ENCODE measurements at places on chromosomes 11 and 22.

- DNase-seq = no peak
These were observed 600 bp upstream of the GPR83 start for GRCh38 chr11:94401773-94402265.

DNA sequence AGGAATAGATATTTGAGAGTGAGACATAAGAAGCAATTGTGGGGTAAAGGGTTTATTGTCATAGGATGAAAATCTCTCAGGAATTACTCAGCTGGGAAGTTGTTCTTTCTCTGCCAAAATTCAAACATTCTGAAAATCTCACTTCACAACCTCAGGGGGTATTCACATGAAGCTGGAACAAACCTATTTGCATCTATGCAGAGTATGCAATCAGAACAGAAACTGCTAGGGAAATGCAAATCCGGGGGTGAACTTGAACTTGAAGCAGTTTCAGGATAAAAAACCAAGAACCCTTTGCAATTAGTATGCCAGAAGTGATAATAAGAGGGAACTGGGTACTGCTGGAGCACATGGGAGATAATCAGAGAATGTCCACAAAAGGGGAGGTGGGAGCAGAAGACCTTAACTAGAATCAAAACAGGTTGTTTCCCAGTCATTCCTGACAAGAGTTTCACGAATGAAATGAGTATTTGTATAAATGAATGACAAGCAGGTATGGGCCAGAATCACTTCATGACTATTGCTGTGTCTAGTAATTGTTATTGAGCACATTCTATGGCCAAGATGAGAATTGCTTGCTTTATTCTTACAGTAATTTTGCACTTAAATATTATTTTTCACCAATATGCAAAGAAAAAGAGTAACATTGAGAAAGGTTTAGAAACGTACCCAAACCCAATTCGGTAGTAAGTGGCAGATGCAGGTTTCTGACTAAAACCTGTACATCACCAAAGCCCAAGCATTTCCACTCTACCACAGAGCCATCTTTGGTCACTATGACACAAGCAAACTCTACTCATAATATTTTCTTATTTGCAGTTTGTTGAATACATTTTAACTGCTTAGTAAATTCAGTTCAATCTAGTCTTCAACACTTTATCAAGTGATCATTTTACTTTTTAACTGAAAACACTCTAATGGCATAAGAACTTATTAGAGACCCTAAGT is 61.8 kb upstream of the UBASH3B start:
- DNase-seq = no peak

DNA sequence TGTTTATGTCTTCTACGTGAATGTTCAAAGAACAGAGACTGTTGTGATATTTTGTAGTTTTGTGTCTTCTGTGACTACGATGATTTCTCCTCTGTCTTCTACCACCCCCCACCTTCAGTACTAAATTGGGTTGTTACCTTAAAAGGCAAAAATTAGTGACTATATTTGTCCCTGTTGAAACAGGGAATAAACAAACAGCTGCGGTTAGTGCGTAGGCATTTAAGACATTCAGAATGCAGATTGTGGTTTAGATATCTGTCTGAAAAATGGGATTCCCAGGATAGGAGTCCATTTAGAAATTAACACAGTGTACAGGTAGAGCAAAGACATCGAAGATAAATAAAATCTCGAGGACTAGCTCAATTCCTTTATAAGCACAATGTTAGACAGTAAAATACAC is 15.6 kb upstream of the ARHGAP42 start:
- DNase-seq = no peak

GRCh38 chr11:70112017-70112434 is 33.9 kb downstream of the ANO1 start:
- no peak for DNase-seq

DNA sequence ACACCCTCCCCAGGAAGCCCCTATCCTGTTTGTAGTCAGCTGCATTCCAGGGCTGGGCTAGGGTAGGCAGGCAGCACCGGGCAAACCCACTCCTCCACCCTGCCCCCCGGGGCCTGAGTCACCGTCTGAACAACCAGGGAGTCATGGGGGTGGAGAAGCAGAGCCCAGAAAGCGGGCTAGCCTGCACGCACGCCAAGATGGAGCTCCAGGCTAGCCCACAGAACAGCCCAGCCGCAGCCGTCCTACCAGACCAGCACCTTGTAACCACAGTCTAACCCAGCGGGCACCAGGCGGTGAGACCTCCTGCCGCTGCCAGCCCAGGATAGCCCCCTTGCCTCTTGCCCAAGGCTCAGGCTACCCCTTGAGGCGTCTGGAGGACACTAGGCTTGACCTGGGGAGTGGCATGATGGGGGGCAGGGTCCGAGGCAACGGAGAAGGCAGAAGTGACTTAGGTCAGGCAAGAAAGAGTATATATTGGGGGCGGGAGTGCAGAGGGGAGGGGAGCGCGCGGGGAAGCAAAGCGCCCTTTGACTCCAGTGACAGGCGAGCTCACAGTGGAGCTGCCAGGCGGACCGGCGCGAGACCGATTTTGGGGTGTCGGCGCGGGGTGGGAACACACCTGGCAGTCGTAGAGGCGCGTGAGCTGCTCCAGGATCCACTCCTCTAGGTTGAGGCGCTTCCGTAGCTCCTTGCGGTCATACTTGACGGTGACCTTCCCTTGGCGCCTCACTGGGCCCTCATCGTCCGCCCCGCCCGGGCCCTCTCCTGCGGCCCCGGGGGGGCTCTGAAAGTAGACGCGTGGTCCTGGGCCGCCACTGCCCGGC is 734 bp downstream of the PPP1R14B start:
- peak; percentile 56 for DNase-seq

DNA sequence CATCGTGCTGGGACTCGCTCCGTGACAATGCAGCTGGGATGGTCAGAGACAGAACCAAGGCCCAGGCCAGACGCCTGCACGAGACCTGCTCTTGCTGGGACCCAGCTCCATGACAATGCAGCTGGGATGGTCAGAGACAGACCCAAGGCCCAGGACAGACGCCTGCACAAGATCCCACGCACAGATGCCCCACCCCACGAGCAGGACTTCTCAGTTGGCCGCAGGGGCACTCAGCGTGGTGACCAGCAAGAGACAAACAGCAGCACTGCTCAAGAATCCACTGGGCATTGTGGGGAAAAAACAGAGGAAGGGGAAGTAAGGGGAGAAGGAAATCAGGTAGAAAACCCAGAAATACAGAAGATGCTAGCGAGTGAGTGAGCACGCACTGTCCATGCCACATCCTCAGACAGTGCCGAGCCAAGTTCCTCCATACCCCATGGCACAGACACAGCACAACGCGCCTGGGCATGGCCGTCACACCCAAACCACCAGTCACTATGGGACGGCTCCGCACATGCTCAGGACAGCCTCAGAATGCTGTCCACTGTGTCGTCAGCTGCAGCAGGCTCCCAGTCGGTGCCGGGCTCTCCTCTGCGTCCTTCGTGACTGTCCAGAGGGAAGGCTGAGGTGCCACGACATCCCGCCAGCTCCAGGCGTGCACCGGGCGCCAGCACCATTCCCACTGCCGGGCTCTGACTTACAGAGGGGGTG is 44.5 kb downstream of the BRD1 start:
- DNase-seq = no peak

GRCh38 chr11:64056213-64056785 is 20.6 kb downstream of the FLRT1 start:
- DNase-seq = no peak

DNA sequence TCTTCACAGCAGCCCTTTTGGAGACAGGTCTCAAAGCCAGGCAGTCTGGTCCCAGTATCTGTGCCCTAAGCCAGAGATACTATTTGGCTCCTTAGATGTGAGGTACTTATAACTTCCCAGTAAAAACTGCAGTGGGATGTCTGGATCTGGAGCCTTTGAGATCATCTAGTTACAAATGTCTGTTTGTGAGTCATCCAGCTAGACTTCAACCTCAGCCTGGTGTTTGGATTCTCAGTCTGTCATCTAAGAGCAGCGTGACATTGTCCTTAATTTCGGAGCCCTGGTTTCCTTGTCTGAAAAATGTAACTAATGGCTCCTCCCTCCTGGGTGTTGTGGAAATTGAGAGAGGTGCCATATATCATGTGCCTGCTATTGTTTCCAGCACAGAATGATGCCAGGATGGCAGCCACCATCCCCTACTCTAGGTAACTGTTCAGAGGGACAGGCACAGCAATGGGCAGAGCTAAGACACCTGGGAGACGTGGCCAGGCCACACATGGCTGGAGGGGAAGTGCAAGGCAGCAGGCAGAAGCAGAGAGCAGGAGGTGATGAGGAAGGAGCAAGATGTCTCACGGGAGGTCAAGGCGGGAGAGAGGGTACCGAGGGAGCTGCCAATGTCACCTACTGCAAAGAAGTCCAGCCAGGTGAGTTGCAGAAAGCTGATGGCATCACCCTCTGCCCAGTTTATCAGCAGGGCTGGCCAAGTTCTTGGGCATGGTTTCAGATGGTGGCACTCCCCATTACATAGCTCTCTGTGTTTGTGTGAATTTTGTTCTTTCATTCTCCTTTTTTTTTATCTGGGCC is 20.6 kb upstream of the ST3GAL4 start:
- DNase-seq = no peak

DNA sequence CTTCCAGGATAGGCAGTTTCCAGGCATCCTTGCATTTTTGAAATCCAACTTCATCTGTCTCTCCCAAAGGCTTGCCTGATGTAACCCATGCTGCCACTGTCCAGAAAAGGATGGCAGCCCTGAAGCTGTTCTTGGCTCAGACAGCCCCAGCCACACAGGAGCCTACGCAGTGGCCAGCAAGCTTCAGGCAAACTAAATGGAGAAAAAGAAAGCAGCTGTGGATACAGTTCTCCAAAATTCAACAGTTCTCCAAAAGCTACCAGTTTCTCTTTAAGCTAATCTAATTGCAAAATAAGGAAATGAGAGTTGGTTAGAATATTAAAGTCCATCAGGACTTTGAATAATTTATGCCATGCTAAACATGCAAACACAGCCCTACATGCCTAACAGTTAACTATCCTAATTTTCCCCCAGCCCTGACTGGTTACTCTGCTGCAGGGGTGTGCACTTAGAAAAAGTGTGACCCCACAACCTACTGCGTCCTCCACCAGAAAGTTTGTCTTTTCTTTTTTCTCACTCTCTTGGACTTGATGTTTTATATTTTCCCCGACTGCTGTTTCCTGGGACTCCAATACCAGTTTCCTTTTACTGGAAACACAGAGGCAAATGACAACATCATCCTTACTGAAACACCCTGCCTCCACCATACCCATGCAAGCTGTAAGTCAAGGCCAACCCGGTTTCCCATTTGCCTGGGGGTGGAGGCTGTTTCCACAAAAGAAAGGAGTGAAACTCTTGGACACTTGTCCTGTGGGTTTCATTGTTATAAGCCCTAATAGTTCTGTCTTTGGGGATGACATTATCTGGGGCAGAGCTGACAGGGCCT is 69.1 kb upstream of the OR5AN1 start:
- DNase-seq = no peak

GRCh38 chr11:93757301-93757700 is 15.8 kb downstream of the C11orf54 start:
- DNase-seq = no peak

GRCh38 chr11:6576471-6577373 is 26.7 kb downstream of the RRP8 start:
- DNase-seq = no peak

DNA sequence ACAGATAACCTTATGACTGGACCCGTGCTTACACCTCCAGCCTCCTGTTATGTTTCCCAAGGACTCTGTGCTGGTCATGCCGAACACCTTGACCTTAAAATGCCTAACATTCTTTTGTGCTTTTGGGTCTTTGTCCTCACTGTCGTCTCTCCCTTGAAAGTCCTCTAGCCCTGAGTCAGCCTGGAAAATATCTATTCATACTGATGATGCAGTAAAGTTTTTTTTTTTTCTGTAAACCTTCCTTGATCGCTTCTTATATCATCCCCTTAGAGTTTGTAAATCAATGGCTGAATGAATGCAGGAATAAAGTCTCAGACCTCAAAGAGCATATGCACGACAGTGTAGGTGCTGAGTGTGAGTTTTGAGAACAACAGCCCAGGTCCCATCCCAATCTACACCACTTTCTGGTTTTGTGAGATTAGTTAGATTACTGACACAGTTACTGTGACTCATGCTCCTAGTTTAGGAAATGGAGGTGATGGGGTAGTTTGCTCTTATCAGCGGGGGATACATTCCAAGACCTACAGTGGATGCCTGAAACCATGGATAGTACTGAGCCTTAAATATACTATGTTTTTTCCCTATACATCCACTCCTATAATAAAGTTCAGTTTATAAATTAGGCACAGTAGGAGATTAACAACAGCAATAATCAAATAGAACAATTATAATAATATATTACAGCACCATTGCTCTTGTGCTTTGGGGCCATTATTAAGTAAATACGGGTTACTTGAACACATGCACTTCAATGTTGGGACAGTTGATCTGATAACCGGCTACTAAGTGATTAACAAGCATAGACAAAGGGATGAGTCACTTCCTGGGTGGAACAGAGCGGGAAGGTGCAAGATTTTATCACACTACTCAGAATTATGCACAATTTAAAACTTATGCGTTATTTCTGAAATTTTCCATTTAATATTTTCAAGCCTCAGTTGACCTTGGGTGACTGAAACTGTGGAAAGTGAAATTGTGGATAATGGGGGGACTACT is 8.6 kb downstream of the TCN1 start:
- peak; percentile 62 for DNase-seq

- DNase-seq = peak; percentile 58
These were observed at the start of gene HSPA8 for GRCh38 chr11:123061403-123062157. Gene HSPA8, minus strand, starts transcription at chr11:123062136. Its CDS starts 812 bp downstream, at chr11:123061324.

- DNase-seq = no peak
These were observed 17.8 kb downstream of the SERPING1 start for GRCh38 chr11:57615308-57615707.

DNA sequence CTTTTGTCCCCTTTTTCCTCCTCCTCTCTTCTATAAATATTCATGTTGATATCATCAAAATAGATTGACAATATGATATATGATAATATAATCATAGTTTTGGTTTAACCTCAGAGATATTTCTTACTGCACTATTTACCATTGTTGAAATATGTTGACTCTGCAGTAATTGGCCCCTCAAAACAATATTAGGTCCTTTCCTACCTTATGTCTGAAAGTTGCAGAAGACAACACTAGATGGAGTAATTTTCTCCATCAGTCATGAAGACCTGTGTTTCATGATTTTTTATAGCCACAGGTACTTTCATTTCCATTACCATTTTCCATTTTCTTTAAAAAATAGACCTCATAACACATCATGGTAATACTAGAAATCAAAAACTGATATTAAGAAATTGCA is 284.4 kb downstream of the LUZP2 start:
- DNase-seq = no peak

DNA sequence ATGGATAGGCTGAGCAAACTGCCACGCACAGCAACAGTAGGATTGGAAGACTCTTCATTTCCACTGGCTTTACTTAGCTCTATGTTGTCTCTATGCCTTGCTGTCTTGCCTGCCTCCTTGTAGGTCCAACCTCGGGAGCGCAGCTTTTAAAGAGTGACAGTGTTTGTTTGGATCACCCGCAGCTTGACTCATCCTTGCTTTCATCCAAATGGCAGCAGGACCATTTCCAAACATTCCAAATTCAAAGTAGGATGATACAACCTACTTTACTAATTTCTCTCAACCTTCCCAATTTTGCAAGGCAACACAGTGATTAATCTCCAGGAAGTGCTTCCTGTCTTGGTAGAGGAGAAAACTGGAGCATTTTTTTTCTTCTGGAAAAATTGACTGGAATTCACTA is at the start of gene MMP3:
Gene MMP3 (minus strand): TSS at position 121 of the 400 bp plus-strand sequence. CDS start 63 bp downstream, at position 58.
- no peak for DNase-seq

All from K562 (cell line).